ENCODE measurements at places on chromosomes 4 and X.

DNA sequence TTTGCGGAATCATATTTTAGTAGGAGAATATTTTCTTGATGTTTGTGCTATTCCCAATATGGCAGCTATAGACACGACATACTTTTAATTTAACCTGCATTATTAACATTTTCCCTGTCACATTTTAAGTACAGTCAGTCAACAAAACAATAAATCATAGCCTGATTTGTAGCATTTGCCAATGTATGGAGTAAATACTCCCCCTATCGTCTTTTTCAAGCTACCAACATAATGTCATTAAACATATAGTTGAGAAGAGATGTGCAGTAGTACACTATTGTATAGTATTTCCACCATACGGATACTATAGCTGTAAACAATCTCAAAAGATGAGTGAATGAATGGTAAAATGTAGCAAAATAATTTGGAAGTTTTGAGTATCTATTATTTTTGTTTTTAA is 303.7 kb upstream of the MAGEB2 start:
- no peak for DNase-seq

DNA sequence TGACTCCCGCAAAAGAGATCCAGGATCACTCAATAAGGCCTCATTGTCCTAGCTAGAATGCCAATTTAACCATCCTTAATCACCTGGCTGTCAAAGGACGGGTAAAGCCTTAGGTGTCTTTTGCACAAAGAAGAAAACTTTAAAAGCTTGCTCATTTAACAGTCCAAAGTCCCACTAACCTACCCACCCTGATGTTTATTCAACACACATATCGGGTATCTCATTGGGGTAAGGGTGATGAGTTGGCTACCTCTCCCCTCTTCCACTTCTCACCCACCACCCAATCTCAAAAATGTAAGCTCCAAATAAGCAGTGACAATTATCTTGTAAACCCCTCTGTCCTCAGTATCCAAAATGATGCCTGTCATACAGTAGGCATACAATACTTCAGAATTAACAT is 988 bp upstream of the SRD5A3 start:
- DNase-seq, result no peak

- DNase-seq, result no peak
Observed at GRCh38 chr4:186021461-186022167, 47.3 kb upstream of the TLR3 start.

- DNase-seq, result no peak
Observed at GRCh38 chr4:89300499-89300898, 7.1 kb downstream of the GPRIN3 start.

GRCh38 chr4:4627906-4628305 is 86.1 kb upstream of the STX18 start:
- no peak for DNase-seq

DNA sequence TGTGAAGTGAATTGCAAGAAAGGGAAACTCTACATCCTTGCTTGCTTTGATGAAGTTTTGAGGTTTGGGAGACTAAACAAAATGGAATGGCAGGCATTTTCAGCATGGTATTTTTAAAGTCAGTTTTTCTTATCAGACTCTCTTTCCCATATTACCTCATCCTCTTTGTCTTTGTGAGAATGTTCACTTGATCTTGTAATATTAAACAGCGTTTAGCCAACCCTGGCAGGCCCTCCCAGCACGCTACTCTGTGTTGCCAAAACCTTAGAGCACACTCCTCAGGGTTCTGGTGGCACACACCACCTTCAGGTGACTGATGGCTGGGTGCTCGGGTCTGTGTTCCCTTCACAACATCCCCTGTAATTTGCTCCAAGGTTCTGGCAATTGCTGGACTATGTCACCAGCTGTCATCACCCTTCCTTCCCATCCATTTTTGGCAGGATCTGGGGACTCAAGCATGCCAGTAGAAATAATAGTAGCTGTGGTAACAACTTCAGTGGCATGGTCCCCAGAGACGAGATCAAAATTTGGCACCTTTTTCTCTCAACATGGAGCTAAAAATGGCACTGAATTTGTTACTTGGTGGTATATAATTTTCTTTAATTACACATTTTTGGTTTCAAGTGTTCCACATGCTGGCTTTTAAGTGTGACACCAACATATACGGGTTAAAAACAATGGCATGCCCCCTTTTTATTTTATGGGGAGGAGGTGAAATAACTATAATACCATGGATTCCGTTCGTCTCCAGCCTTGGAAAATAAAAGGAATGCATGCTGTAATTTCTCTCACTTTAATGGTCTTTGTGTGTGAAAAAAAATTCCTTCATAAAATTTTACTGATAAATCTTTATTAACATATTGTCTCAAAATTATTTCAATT is 273.1 kb downstream of the DCTD start:
- DNase-seq, result peak; percentile 78

GRCh38 chr4:107035819-107036583 is at the start of gene DKK2:
Gene DKK2, minus strand, starts transcription at chr4:107036313. Its CDS starts 722 bp downstream, at chr4:107035591.
- no peak for DNase-seq

GRCh38 chr4:94636004-94636403 is 121.8 kb upstream of the BMPR1B start:
- no peak for DNase-seq

GRCh38 chr4:7719354-7720174 is 220.1 kb downstream of the AFAP1 start:
- no peak for DNase-seq

DNA sequence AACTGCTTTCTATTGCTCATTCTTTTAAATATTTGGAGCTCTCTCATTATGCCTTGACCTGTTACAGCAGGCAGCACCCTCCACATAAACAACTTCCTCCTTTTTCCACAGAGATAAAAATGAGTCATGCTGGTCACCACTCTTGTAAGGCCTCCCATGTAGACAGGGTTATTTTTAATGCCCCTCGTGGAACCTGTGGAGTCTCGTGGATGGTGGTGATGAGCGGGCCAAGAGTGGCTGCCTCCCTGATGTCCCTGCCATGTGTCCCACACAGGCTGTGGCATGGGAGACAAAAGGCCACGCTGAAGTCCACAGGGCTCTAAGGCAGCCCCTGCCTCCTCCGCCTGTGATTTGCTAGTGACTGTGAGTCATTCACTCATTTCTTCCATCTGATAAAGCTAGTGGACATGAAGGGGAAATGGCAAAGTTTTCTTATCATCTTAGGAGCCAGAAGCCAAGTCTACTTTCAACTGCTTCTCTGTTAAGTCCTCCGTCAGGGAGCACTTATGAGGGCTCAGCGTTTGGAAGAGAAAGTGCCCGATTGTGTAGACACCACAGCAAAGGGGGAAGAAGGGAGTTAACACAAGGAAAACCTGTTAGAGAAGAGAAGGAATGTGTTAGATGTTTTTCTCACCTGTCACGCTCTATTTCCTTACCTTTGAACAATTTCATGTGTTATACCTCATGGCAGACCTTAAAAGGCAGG is 121.6 kb upstream of the FAT1 start:
- DNase-seq, result peak; percentile 88

GRCh38 chrX:989959-990510 is 222.4 kb downstream of the CRLF2 start:
- DNase-seq, result peak; percentile 93

DNA sequence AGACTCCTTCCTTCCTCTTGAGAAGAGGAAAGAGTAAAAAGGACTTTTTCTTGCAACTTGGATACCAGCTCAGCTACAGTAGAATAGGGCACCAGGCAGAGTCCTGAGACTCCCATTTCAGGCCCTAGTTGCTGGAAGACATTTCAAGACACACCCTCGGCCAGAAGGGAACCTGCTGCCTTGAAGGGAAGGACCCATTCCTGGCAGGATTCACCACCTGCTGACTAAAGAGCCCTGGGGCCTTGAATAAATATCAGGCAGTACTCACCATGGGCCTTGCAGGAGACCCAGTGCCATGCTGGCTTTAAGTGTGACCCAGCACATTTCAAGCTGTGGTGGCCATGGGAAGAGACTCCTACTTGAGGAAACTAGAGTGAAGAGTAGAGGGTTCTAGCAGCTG is 317.6 kb downstream of the DKK2 start:
- DNase-seq, result no peak

DNA sequence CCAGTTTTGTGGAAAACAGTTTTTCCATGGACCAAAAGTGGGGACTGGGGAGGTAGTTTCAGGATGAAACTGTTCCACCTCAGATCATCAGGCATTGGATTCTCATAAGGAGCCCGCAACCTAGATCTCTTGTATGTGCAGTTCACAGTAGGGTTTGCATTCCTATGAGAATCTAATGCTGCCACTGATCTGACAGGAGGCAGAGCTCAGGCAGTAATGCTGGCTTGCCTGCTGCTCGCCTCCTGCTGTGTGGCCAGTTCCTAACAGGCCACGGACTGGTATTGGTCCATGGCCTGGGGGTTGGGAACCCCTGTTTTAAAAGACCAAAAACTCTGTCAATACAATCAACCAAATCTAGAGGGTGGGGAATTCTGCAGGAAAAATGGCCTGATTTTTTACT is 100.0 kb upstream of the EOLA2 start:
- DNase-seq, result no peak

DNA sequence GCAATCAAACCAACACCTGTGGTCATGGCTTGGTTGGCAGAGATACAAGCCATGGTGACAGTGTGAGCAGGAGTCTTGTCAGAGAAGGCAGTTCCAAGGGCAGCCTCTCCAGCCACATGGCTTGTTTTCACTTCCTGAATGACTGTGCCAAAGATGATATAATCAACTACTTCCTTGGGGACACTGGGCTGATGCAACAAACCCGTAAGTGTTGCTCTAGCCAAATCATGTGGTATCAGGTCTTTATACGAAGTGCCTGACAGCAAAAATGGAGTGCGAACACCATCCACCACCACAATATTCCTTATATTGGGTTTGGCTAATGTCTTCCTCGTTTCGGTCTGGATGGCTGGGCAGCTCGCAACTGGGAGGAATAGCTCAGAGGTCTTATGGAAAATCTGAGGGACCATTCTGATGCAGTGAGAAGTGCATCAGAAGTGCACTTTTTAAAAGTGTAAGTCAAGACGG is 922.0 kb downstream of the NLGN4X start:
- DNase-seq, result no peak

DNA sequence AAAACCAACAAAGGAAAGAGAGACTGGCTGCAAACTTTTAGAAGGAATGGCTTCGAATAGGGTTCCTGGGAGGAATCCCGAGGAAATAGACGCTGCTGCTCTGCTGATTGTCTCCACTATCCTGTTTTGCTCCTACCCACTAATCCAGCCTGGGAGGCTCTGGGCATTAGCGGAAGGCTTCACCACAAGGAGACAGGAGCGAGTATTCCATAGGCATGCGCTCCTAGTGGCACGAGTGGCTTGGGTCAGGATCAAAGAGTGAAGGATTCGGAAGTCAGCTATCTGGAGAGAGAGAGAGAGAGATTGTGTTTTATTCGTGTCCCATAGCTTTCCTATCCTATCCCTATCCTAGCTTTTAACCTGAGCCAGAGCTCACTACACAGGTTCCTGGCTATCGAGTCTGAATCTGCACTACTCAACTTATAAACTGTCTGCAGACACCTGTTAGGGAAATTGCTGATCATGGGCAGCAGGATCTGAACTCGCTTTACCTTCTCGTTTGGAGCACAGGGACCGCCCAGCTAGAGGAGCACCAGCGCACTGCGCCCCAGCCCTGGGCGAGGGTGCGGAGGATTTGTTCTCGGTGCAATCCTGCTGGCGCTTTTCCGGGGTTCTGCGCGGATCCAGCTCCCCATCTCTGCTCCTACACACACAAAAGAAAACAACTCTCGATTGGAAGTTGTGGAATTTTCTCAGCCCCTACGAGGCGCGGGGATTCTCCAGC is 740 bp upstream of the NPY2R start:
- DNase-seq, result no peak

DNA sequence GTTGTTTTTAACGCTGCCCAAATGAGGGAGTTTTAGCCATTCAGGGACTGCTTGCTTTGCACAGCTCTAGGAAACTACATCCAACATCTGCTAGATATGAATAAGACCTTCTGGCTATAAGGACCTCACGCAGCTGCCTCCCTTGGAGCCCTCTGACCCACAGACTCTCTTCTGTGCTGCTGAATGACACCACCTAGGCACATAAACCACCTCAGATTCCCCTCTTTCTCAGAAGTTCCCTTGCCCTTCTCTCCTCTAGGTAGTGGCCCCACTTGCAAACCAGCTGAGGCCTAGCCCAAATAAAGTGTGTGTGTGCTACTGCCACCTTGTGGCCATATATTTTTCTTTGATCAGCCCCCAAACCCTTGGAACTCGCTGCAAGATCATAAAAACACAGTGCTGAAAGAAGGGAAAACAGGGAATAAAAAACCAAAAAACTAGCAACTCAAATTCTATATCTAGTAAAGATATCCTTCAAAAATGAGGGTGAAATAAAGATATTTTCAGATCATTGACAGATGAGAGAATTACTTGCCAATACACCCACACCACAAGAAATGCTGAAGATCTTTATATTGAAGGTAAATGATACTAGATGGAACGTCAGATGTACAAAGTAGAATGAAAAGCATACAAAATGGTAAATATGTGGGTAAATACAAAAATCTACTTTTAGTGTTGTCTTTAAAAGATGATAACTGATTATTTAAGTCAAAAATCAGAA is 265.9 kb downstream of the ADAMTS3 start:
- DNase-seq, result no peak

DNA sequence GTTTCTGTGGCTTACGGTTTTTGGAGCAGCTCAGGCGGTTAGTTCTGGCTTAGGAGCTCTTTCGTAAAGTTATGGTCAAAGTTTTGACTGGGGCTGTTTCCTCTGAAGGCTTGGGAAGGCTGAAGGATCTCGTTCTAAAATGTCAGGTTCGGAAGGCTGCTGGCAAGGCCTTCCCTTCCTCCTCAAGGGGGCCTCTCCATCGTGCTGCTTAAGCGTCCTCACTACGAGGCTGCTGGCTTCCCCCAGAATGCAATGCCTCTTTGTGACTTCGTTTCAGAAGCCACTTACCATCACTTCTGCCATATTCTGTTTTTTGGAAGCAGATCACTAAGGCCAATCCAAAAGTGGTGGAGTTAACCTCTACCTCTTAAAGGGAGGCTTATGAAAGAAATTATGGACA is 1196.4 kb upstream of the TENM3 start:
- no peak for DNase-seq

- DNase-seq, result no peak
Observed at GRCh38 chr4:101198682-101199339, 148.5 kb downstream of the PPP3CA start.

DNA sequence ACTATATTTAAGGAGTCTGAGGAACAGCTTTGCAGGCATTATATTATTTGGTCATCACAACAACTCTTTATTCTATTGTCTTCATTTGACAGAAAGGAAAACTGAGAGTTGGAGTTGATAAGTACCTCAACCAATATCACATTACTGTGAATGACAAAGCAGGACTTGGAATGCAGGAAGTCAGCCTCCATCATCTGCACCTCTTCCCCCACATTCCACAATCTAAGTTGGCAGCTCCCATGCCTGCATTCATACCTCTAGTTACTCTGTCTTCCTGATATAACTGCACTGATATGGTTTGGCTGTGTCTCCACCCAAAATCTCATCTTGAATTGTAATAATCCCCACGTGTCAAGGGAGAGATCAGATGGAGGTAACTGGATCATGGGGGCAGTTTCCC is 356.7 kb downstream of the GALNTL6 start:
- no peak for DNase-seq

- no peak for DNase-seq
Observed at GRCh38 chr4:40251366-40251765, 54.5 kb downstream of the RHOH start.

GRCh38 chrX:70033348-70034051 is 16.2 kb downstream of the AWAT2 start:
- DNase-seq, result no peak

Measured in GM04503 (cell line).